ENCODE measurements at places on chromosomes 13 and 19. TPM values are rescaled to one million over a fixed set of nuclear protein-coding genes. Genes with fewer than 3 reads are reported as not detected.

SGCG gene
- not detected for total RNA-seq

LHB gene
- total RNA-seq = not detected

SLITRK5 gene
- under 0.01 TPM for total RNA-seq

KLF2 gene
- not detected for total RNA-seq

SYNGR4 gene
- total RNA-seq = not detected

INTS6 gene
- total RNA-seq = 33.6 TPM

MYDGF gene
- total RNA-seq = 196 TPM

ATP8A2 gene
- total RNA-seq = 0.23 TPM
